ENCODE measurements at places on chromosomes 12 and 14. TPM values are rescaled to one million over a fixed set of nuclear protein-coding genes. Genes with fewer than 3 reads are reported as not detected.

- H3K36me3 ChIP-seq = no peaks in the 10 kb centered on the region
- H3K27ac ChIP-seq = no peak overlapping the region
- peak; percentile 58 for DNase-seq
- no peaks in the 10 kb centered on the region for H3K4me1 ChIP-seq
- no peak overlapping the region for H3K4me3 ChIP-seq
These were observed 62.0 kb upstream of the SYT1 start for GRCh38 chr12:78802593-78802992.

GRCh38 chr12:69331909-69332684 lies 16.1 kb upstream of the LYZ start:
- H3K36me3 ChIP-seq = no peaks in the 10 kb centered on the region
- no peak overlapping the region for H3K4me3 ChIP-seq
- H3K27me3 ChIP-seq = peaks cover 52% of the 10 kb centered on the region
- no peak overlapping the region for H3K27ac ChIP-seq

- H3K27me3 ChIP-seq = no peaks in the 10 kb centered on the region
- H3K36me3 ChIP-seq = no peaks in the 10 kb centered on the region
- no peak overlapping the region for H3K4me3 ChIP-seq
- H3K27ac ChIP-seq = no peak overlapping the region
- DNase-seq = peak; percentile 82
These were observed 29.1 kb upstream of the LRTM2 start for GRCh38 chr12:1791104-1791841.

- H3K4me3 ChIP-seq = no peak overlapping the region
- no peaks in the 10 kb centered on the region for H3K27me3 ChIP-seq
- no peaks in the 10 kb centered on the region for H3K36me3 ChIP-seq
- no peak overlapping the region for H3K27ac ChIP-seq
These were observed 167.3 kb upstream of the TMCC3 start for GRCh38 chr12:94817695-94818075.

- H3K4me1 ChIP-seq = peaks cover 7% of the 10 kb centered on the region
- H3K36me3 ChIP-seq = no peaks in the 10 kb centered on the region
- H3K27me3 ChIP-seq = peaks cover 4% of the 10 kb centered on the region
- DNase-seq = peak; percentile 49
- no peak overlapping the region for H3K27ac ChIP-seq
These were observed 2.2 kb downstream of the PLEKHG6 start for GRCh38 chr12:6312529-6313325.

- peak overlapping the region; percentile 99 for H3K27ac ChIP-seq
- H3K27me3 ChIP-seq = no peaks in the 10 kb centered on the region
- DNase-seq = no peak
- peaks cover 15% of the 10 kb centered on the region for H3K36me3 ChIP-seq
- peaks cover 58% of the 10 kb centered on the region for H3K4me1 ChIP-seq
These were observed 1.9 kb downstream of the SSH1 start for GRCh38 chr12:108855284-108856169.

DNA sequence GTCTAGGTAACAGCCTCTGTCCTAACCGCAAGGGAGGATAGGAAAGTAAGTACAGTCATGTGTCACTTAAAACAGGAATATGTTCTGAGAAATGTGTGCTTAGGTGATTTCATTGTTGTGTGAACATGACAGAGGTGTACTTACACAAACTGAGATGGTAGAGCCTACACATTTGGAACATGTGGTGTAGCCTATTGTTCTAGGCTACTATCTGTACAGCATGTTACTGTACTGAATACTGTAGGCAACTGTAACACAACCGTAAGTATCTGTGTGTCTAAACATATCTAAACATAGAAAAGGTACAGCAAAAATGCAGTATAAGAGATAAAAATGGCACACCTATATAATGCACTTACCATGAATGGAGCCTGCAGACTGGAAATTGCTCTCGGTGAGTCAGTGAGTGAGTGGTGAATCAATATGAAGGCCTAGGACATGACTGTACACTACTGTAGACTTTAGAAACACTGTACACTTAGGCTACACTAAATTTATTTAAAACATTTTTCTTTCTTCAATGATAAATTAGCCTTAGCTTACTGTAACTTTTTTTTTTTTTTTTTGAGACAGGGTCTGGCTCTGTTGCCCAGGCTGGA lies 13.2 kb upstream of the MDM2 start:
- H3K4me1 ChIP-seq = peaks cover 11% of the 10 kb centered on the region
- no peaks in the 10 kb centered on the region for H3K27me3 ChIP-seq
- no peak overlapping the region for H3K4me3 ChIP-seq
- H3K36me3 ChIP-seq = no peaks in the 10 kb centered on the region
- peak overlapping the region; percentile 42 for H3K27ac ChIP-seq

The KRT7 gene
- 5.7 TPM for total RNA-seq

- no peaks in the 10 kb centered on the region for H3K27me3 ChIP-seq
- no peaks in the 10 kb centered on the region for H3K36me3 ChIP-seq
- H3K4me1 ChIP-seq = peaks cover 9% of the 10 kb centered on the region
These were observed 5.2 kb downstream of the DDHD1 start for GRCh38 chr14:53147893-53148292.

GRCh38 chr14:49895480-49895879 lies 2.6 kb downstream of the ARF6 start:
- H3K4me1 ChIP-seq = peaks cover 31% of the 10 kb centered on the region
- peak; percentile 47 for DNase-seq
- peak overlapping the region; percentile 97 for H3K4me3 ChIP-seq

DNA sequence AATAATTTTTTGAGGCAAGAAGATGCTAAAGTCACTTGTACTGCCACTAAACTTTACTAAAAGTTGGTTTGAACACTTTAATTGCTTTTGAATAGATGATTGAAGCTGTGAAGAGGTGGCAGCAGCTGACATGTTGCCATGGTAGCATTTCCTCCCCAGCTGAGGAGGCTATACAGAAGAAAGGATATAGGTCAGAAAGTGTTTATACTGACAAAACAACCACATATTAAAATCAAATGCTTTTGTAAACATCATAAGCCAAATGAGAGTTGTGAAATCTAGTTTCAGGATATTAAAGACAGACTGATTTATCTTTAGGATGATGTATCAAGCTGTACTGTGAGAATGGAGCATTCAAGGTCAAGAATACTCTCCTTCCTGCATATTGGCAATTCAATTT lies 41.7 kb downstream of the TSPAN19 start:
- H3K4me3 ChIP-seq = no peak overlapping the region
- H3K4me1 ChIP-seq = peaks cover 4% of the 10 kb centered on the region
- no peak for DNase-seq
- no peaks in the 10 kb centered on the region for H3K36me3 ChIP-seq

The GPX2 gene
- total RNA-seq = not detected

GRCh38 chr12:48815126-48816110 lies 2.9 kb upstream of the CACNB3 start:
- no peaks in the 10 kb centered on the region for H3K36me3 ChIP-seq
- H3K4me1 ChIP-seq = peaks cover 34% of the 10 kb centered on the region
- no peaks in the 10 kb centered on the region for H3K27me3 ChIP-seq
- DNase-seq = peak; percentile 88
- peak overlapping the region; percentile 43 for H3K27ac ChIP-seq
- H3K4me3 ChIP-seq = peak overlapping the region; percentile 97

- no peak for DNase-seq
- H3K4me3 ChIP-seq = no peak overlapping the region
- no peak overlapping the region for H3K27ac ChIP-seq
- H3K27me3 ChIP-seq = no peaks in the 10 kb centered on the region
- H3K4me1 ChIP-seq = no peaks in the 10 kb centered on the region
These were observed 179.5 kb downstream of the NUBPL start for GRCh38 chr14:31740688-31741087.

DNA sequence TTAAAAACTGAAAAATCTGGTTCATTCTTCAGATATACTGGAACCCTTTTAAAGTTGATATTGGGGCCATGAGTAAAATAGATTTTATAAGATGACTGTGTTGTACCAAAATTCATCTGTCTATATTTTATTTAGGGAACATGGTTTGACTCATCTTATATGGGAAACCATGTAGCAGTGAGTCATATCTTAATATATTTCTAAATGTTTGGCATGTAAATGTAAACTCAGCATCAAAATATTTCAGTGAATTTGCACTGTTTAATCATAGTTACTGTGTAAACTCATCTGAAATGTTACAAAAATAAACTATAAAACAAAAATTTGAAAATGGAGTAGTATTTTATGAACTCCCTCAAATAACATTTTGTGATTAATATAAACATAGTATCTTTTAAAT lies 14.2 kb downstream of the PTGER2 start:
- peaks cover 30% of the 10 kb centered on the region for H3K4me1 ChIP-seq
- H3K27ac ChIP-seq = peak overlapping the region; percentile 40
- 0 out of 2 replicates have a peak overlapping the region, but pooled peaks have one; percentile 5 for H3K4me3 ChIP-seq
- no peaks in the 10 kb centered on the region for H3K36me3 ChIP-seq
- DNase-seq = peak; percentile 86

The KCNC2 gene
- total RNA-seq = not detected

DNA sequence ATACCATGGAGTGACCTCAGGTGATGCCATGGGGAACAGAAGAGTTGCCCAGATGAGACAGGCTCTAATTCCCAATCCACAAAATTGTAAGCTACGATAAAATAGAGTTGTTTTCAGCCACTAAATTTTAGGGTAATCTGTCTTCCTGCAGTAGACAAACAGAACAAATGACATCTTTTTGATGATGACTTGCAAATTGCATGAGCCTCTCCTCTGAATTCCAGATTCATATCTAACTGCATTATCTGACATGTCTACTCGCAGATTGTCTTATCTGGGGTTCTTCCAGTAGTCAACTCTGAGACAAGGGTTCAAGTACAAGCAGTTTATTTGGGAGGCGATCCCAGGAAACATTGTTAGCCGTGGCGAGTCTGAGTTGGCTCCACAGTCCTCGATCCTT lies 14.4 kb upstream of the ERC1 start:
- no peak overlapping the region for H3K27ac ChIP-seq
- no peaks in the 10 kb centered on the region for H3K4me1 ChIP-seq
- no peak overlapping the region for H3K4me3 ChIP-seq

- no peak overlapping the region for H3K4me3 ChIP-seq
- DNase-seq = no peak
- H3K27me3 ChIP-seq = no peaks in the 10 kb centered on the region
- H3K27ac ChIP-seq = no peak overlapping the region
- peaks cover 10% of the 10 kb centered on the region for H3K4me1 ChIP-seq
These were observed 11.7 kb upstream of the CCDC177 start for GRCh38 chr14:69586404-69586803.

- no peaks in the 10 kb centered on the region for H3K36me3 ChIP-seq
- H3K27me3 ChIP-seq = no peaks in the 10 kb centered on the region
- H3K4me3 ChIP-seq = no peak overlapping the region
- H3K4me1 ChIP-seq = peaks cover 29% of the 10 kb centered on the region
- H3K27ac ChIP-seq = no peak overlapping the region
- DNase-seq = no peak
These were observed 111.1 kb downstream of the DPF3 start for GRCh38 chr14:72782817-72783216.

DNA sequence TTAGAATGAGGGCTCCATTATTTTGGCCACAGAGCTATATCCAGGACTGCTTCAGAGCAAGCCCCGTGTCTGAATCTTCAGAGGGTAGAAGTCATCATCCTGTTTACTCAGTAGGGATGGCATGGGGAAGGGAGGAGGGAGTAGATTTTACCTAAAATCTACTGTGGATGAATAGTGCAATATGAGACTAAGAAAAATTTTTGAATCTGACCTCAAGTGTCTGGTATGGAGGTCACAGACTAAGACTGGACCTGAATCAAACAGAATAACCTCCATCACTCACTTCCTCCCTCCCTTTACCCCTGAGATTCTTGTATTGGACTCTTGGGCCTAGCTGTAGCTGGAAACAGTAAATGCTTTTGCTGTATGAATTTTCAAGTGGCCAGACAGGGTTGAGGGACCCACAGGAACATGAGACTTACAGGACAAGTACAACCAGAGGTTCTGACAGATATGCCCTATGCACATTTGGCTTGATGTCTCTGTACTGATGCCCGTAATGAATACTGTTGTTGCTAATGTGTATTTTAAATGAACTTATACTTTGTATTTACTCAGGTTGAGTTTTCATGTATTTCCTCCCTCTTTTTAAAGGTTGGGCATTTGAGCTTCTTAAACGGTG lies 78.5 kb downstream of the CCDC91 start:
- DNase-seq = peak; percentile 14
- H3K27me3 ChIP-seq = no peaks in the 10 kb centered on the region
- no peak overlapping the region for H3K4me3 ChIP-seq
- H3K4me1 ChIP-seq = peaks cover 3% of the 10 kb centered on the region

GRCh38 chr14:54651649-54652048 lies 84.7 kb downstream of the SAMD4A start:
- H3K27me3 ChIP-seq = no peaks in the 10 kb centered on the region
- peak; percentile 58 for DNase-seq
- H3K4me3 ChIP-seq = peak overlapping the region; percentile 56
- H3K4me1 ChIP-seq = peaks cover 55% of the 10 kb centered on the region
- no peaks in the 10 kb centered on the region for H3K36me3 ChIP-seq

GRCh38 chr14:33906968-33907367 lies 43.9 kb downstream of the EGLN3 start:
- no peaks in the 10 kb centered on the region for H3K36me3 ChIP-seq
- H3K27ac ChIP-seq = no peak overlapping the region
- DNase-seq = no peak
- H3K4me1 ChIP-seq = no peaks in the 10 kb centered on the region
- H3K27me3 ChIP-seq = peaks cover 49% of the 10 kb centered on the region

DNA sequence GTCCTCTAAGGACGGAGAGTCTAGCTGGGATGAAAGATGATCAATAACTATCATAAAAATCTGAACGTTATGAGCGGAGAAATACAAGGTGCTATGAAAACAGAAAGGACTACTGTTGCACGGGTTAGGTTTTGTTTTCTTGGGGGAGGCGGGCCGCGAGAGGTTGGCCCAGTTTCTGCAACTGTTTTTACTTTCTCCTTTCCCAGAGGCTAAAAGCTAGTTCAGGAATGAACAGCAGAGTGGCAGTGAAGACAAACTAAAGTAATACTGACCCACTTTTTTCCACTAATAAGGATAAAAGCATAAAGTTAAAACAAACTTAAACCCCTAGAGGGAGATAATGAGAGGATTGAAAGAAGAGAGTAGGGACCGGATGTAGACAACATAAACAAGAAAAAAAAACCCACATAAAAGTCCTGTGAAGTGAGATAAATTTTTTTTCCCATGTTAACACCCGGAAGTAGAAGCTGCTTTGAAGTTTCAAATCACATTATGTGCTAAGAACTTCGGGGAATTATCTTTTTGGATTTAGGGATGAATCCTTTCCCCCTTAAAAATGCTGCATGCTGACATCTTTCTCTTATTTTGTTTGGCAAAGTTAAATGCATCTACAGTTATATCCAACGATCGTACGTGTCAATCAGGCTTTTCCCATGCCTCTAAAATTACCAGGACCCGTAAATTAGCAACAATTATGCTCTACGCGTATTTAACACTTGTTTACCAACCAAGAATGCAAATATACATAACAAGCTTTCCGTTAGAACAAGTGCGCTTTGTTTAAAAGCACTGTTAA lies 1.0 kb upstream of the CDK17 start:
- H3K4me3 ChIP-seq = peak overlapping the region; percentile 95
- H3K27me3 ChIP-seq = no peaks in the 10 kb centered on the region
- DNase-seq = peak; percentile 88
- peaks cover 19% of the 10 kb centered on the region for H3K4me1 ChIP-seq
- peak overlapping the region; percentile 94 for H3K27ac ChIP-seq

- no peak overlapping the region for H3K4me3 ChIP-seq
- no peak for DNase-seq
- H3K27ac ChIP-seq = no peak overlapping the region
- no peaks in the 10 kb centered on the region for H3K4me1 ChIP-seq
These were observed 22.5 kb downstream of the MTA1 start for GRCh38 chr14:105442125-105442524.

GRCh38 chr14:74974364-74975058 lies 19.1 kb upstream of the PGF start:
- no peak overlapping the region for H3K4me3 ChIP-seq
- no peaks in the 10 kb centered on the region for H3K27me3 ChIP-seq
- H3K4me1 ChIP-seq = peaks cover 8% of the 10 kb centered on the region
- no peaks in the 10 kb centered on the region for H3K36me3 ChIP-seq
- DNase-seq = no peak
- H3K27ac ChIP-seq = no peak overlapping the region

GRCh38 chr12:2457933-2458414 lies 336.8 kb upstream of the FKBP4 start:
- no peaks in the 10 kb centered on the region for H3K36me3 ChIP-seq
- no peak for DNase-seq
- no peak overlapping the region for H3K27ac ChIP-seq
- no peaks in the 10 kb centered on the region for H3K27me3 ChIP-seq
- peaks cover 9% of the 10 kb centered on the region for H3K4me1 ChIP-seq

Measured in GM23248 (cell line).